ENCODE measurements at places on chromosomes 2 and 18.

DNA sequence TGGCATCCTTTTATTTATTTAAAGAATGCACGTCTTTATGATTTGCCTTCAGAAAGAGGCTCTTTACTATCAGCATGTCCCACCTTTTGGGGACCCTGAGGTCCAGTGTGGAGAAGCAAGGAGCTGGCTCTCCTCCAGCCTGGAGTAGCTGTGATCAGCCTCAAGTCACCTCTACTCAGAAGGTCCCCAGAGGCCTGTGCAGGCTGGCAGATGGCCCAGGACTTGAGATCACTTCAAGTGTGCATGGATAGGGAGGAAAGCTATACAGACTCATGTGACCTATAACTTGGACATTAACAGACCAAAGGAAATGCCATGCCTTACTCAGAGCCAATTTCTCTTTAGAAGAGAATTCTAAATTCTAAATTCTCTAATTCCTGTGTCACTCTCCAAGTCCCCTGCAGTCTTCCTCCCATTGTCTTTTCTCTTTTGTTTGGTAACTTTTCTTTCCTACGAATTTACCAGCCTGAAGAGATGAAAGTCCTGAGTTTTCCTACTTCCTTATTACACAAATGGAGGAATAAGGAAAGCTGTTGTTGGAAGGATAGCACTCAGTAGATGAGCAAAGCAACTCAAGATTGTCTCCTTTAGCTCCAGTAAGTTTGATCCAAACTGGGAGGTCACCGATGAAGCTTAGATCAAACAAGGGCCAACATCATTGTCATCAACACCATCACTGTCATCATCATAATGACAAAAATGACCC, 163.9 kb downstream of the GFPT1 start:
- H3K27me3 ChIP-seq, result no peaks in the 10 kb centered on the region
- no peaks in the 10 kb centered on the region for H3K4me1 ChIP-seq
- DNase-seq, result no peak
- H3K4me3 ChIP-seq, result no peak overlapping the region

GRCh38 chr2:238560234-238560633, 133.5 kb downstream of the ASB1 start:
- DNase-seq, result no peak
- no peaks in the 10 kb centered on the region for H3K4me1 ChIP-seq
- no peak overlapping the region for H3K4me3 ChIP-seq
- H3K36me3 ChIP-seq, result no peaks in the 10 kb centered on the region

DNA sequence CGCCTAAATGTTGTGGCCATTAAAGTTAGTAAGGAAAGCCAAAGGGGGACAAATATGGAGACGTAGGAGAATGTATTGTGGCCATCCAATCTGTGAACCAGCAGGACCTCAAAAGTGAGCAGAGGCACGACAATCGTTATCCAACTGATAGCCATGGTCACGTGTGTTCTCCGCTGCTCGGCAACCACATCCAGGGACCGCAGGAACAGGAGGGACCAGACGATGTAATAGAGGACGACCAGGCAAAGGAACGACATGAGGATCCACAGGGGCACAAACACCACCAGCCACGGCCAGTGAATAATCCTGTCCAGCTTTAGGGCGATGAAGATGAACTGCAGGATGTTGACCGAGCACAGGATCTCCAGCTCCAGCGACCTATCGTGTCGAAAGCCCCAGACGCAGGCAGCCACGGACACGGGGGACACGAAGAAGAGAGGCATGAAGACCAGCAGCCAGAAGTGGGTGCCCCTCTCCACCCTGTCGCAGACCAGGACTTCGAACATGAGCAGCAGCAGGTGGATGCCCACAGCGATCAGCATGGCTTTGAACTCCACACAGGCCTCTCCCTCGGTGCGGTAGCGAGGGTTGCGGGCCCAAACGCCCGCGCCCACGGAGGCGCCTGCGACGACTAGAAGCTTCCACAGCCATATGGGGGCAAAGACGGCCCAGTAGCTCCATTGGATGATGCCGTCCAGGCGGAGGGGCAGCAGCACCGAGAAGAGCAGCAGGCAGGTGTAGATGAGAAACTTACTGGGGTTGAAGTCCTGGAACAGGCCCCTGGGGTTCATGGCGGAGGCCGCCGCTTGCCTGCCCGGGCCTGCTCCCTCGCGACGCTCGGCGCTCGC, 790 bp downstream of the TMEM185B start:
- H3K27me3 ChIP-seq, result no peaks in the 10 kb centered on the region
- DNase-seq, result no peak
- peak overlapping the region; percentile 74 for H3K4me3 ChIP-seq
- H3K36me3 ChIP-seq, result no peaks in the 10 kb centered on the region
- no peak overlapping the region for H3K27ac ChIP-seq
- peaks cover 11% of the 10 kb centered on the region for H3K4me1 ChIP-seq

DNA sequence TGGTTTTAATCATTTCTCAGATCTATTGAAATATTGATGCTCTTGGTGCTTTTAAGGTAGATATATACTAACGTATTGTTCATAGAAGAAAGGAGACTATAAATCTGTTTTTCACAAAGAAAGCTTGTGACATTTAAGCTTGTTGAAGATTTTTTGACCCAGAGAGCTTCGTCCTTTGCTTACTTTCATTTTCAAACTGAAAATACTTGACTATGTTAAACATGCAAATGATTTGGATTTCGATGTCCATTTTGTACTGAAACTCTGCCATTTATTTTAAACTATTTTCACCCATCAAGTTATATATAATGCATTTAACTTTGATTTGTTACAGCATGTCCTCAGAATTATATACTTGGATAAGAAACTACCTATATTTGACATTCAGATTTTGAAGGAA, 85.2 kb downstream of the SLC4A10 start:
- H3K4me3 ChIP-seq, result peak overlapping the region; percentile 39
- peak; percentile 62 for DNase-seq
- H3K4me1 ChIP-seq, result peaks cover 10% of the 10 kb centered on the region
- peak overlapping the region; percentile 9 for H3K27ac ChIP-seq
- no peaks in the 10 kb centered on the region for H3K36me3 ChIP-seq
- no peaks in the 10 kb centered on the region for H3K27me3 ChIP-seq

GRCh38 chr2:54500404-54501205, 44.5 kb downstream of the SPTBN1 start:
- H3K4me1 ChIP-seq, result no peaks in the 10 kb centered on the region
- no peak for DNase-seq
- no peaks in the 10 kb centered on the region for H3K36me3 ChIP-seq
- H3K27me3 ChIP-seq, result no peaks in the 10 kb centered on the region
- H3K27ac ChIP-seq, result no peak overlapping the region
- H3K4me3 ChIP-seq, result no peak overlapping the region

DNA sequence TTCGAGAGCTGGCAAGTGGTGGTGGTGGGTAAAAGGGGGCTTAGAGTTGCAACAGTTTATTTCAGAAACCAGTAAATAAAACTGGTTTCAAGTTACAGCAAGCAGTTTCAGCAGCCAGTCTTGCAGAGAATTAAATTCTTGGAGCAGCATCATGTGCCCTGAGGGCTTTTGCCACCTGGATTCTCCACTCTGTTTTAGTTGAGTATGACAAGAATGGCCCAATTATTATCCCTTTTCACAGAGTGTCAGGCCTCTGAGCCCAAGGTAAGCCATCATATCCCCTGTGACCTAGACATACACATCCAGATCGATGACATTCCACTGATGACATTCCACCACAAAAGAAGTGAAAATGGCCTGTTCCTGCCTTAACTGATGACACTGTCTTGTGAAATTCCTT, 72.8 kb upstream of the FANCL start:
- H3K27me3 ChIP-seq, result no peaks in the 10 kb centered on the region
- no peaks in the 10 kb centered on the region for H3K36me3 ChIP-seq
- H3K4me1 ChIP-seq, result no peaks in the 10 kb centered on the region
- H3K27ac ChIP-seq, result no peak overlapping the region
- H3K4me3 ChIP-seq, result no peak overlapping the region

- H3K27me3 ChIP-seq, result peaks cover 4% of the 10 kb centered on the region
- no peaks in the 10 kb centered on the region for H3K36me3 ChIP-seq
- no peaks in the 10 kb centered on the region for H3K4me1 ChIP-seq
These were observed 4.9 kb downstream of the CIDEA start for GRCh38 chr18:12258719-12259705.
